ENCODE measurements at places on chromosomes 6 and 20.

GRCh38 chr20:3993109-3993508, 22.2 kb downstream of the RNF24 start:
- DNase-seq, result no peak

GRCh38 chr6:34455831-34456230, 10.0 kb upstream of the PACSIN1 start:
- no peak for DNase-seq

DNA sequence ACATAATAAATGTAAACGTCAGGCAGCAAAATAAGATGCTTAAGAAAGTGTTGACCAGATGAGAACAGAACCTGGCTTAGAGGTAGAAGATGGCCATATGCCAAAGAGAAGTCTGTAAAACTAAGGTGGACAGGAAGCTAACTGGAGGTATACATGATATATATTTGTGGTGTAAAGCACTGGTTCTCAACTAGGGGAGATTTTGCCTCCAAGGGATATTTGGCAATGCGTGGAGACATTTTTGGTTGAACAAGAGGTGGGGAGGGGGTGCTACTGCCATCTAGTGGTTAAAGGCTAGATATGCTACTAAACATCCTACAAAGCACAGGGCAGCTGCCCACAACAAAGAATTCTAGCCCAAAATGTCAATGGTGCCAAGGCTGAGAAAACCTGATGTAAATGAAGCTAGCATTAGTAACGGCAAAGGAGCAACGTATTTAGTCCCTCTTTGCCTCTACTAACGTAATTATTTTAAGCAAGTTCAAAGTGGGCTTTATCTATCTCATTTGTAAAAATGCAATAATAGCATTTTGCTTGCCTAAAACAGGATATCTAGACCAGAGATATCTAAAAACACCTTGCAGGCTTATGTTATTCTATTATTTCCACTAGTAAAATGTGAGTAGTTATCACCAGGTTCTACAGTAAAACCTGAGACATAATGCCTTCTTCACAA, 182.6 kb downstream of the RNGTT start:
- peak; percentile 35 for DNase-seq

DNA sequence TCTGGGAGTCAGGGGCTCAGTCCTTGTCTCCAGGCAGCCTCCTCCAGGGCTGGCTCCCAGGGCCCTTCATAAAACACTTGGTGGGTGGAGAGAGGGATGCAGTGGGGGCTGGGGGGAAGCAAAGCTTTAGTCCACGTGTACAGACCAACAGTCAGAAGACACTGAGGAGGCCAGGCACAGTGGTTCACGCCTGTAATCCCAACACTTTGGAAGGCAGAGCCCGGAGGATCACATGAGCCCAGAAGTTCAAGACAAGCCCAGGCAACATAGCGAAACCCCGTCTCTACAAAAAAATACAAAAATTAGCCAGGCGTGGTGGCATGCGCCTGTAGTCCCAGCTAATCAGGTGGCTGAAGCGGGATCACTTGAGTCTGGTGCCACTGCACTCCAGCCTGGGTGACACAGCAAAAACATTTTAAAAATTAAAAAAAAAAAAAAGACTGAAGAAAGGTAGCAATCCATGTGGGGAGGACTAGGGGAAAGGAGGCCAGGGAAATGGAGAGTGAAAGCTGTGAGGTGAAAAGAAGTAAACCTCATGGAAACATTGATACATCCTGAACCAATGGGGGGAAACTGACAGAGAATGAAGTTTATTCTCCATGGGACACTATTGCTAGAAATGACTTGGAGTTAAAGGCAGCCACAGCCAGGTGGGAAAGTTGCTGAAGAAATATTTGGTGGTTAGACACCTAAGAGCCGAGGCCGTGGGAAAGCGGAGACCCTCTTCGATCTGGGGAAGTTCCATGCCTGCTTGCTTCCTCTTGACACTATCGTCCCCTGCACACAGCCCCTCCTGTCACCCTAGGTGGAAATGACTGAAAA, 35.4 kb downstream of the PIM1 start:
- DNase-seq, result no peak

DNA sequence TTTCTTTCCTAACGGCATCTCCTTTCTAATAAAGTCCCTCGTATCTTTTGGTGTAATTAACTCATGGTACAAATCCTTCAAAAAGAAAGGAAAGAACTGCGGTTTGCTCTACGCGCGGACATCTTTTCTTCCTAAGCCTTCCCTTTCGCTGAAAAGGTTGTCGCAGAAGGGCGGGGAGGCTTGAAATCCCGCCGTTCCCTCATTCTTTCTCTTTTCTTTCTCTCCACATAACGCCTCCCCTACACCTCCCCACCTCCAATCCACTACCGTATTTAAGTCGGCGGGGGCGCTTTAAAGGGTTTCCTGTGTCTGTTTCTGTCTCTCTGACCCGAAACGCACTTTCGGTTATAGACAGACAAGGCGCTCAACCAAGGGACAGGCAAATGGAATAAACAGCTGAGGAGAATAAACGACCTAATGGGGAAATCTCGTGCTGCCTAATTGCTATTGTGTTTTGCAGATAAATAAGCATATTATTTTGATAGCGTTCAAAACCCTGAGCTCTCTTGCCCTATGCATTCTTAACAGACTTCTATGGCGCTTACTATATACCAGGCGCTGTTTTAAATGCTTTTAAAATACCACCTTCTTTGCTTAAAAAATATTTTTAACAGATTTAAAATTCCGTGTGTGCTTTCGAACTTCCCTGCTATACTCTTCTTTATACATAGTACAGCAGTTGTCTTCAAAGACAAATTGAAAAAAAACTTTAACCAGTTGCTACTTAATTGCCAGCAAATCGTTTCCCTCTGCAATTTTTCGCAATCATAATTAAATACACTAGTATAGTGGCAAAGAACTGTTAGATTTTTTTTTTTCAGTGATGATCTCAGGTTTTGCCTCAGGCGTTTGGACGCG, 2.5 kb upstream of the HEY2 start:
- DNase-seq, result peak; percentile 87

GRCh38 chr20:41701588-41702348, 83.6 kb upstream of the CHD6 start:
- no peak for DNase-seq

GRCh38 chr20:36871640-36872570, 4.0 kb upstream of the TLDC2 start:
- no peak for DNase-seq

DNA sequence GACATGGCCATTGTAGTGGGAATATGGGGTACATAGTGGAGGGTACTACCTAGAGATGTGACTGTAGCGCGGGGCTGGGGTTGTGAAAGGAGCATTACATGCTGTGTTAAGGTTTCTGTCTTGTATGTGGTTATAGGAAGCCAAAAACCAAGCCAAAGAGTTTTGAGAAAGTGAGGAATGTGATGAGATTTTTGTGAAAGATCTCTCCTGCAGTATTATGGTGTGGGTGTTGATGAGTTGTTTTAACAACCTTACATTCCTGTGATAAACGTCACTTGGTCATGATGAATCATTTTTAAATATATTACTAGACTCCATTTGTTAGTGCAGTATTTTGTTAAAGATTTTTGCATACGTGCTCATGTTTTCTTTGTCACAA, 48.9 kb downstream of the ZFAND3 start:
- peak; percentile 56 for DNase-seq

GRCh38 chr6:155377061-155377460, 62.8 kb upstream of the TFB1M start:
- DNase-seq, result no peak

GRCh38 chr20:58194175-58194791, 34.2 kb downstream of the ANKRD60 start:
- no peak for DNase-seq

DNA sequence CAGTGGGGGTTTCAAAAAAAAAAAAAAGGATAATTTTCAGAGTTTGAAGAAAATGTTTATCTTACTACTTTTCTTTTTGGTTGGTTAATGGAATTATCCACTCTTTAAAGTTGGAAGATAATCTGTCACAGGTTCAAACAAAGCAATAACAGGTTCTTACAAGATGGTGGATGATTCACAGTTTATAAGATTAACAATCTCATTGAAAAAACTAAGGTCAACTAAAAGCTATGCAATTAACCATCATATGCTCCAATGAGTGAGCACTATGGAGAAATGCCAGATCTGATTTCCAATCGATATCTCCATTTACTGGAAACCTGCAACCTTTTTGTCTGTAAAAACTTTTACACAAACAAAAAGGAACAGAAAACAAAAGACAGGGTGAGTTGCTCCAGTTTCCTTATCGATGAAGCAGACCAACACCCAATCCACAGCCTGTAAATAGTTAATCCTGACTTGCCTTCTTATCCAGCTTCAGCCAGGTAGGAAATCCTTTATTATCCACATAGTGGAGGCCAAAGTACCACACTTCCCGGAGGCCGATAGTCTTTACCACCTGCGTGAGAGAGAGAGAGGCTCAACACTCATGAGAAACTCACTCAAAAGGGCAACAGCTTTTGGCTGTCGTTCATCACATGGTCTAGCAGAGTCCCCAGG, 32.4 kb downstream of the EZR start:
- no peak for DNase-seq

DNA sequence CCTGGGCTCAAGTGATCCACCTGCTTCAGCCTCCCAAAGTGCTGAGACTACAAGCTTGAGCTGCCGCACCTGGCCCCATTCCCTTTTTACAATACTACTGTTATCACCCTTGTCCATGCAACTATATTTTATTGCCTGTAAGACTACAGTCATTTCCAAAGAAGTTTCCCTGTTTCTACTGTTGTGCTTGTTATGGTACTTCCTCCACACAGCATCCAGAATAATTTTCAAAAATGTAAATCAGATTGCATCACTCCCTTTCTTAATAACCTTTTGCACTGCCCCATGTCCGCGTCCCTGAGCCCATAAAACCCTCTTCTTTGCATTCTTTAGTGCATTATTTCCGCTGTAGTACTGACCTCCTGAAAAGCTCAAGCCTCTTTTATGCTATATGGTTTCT, 128.9 kb upstream of the AKIRIN2 start:
- no peak for DNase-seq

- DNase-seq, result no peak
Observed at GRCh38 chr6:3403238-3404173, 53.3 kb downstream of the SLC22A23 start.

DNA sequence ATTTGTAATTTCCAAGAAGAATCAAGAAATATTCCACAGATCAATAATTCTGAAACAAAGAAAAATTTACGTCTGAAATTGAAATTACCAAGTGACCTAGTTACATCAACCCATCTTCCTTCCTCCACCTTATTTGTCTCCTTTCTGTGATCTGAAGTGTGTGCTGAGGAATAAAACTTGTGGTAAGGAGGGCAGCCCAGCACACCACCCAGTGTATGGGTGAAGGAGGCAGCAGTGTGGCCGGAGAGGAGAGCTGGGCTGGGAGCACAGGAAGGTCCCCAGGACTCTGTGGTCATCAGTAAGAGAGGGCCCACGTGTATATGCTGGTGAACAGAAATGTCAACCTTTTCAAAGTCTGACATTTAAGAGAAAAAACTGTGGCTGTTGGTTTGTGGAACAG, 11.3 kb upstream of the CCR6 start:
- DNase-seq, result no peak

DNA sequence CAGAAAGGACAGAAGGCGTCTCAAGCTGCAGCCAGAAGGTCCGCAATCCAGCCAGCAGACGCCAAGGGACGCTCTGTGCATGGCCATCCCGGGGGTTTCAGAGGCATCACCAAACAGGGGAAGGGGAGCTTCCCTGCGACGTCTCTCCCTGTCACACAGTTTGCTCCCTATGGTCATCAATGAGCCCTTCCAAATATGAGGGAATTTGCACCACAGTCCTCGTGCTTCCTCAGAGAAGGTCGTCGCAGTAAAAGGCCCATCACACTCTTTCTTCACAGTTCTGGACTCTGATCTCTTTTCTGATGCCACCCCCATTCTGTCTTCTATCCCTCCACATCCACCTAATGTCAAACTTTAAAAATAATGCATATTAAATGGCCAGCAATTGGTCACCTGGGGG, 10.2 kb upstream of the FOXC1 start:
- no peak for DNase-seq

DNA sequence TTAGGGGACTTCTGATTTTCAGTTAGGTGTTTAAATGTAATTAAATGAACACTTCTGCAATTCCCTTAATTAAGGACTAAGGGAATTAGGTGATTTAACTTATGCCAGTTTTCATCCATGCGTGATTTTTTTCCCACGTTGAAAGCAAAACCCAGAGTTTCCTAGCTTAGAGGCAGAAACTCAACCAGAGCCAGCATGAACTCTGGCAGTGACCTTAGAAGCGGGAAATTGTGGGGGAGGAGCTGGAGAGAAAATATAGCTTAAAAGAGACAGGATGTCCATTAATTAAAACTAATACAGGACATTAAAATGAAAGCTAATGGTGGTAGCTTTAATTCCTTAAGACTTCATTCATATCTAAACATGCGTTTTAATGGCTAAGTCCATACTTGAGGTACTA, 41.6 kb downstream of the IYD start:
- no peak for DNase-seq

DNA sequence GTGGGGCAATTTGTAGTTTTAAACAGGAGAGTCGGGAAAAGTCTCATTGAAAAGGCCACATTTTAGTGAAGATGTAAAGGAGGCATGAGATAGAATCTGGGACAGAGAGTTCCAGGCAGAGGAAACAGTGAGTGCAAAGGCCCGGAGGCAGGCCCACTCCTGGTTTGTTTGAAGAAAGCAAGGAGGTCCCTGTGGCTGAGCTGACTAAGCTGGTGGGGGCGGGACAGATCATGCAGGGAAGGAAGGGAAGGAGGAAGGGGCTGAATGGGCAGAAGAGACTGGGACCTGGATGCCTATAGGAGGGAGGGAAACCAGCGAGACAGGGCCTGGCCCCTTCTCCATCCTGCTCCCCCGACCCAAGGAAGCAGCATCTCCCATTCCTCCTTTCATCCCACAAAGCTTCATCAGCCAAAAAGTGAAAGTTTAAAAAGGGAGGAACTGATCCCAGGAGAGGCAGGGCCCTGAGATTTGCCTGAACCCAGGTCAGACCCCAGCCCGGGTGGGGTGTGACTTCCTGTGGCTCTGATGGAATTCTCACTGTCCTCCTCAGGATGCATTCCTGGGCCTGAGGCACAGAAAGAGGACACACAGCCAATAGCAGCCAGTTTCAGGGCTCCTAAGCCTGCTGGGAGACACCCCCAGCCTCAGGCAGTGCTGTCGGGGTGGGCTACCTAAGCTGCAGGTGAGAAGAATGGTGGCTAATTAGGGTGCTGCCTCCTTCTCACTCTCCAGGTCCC, 54.2 kb upstream of the SIRPA start:
- DNase-seq, result no peak
